Heart left ventricle (tissue), 16 donors: ENCODE measurements at places on chromosomes 4 and X. TPM values are rescaled to one million over a fixed set of nuclear protein-coding genes. Genes with fewer than 3 reads are reported as not detected.
A peak's percentile ranks its signal among the peaks of the same experiment; 100 is the strongest.

The SLIT2 gene
- polyA plus RNA-seq, result 1.2 TPM

DNA sequence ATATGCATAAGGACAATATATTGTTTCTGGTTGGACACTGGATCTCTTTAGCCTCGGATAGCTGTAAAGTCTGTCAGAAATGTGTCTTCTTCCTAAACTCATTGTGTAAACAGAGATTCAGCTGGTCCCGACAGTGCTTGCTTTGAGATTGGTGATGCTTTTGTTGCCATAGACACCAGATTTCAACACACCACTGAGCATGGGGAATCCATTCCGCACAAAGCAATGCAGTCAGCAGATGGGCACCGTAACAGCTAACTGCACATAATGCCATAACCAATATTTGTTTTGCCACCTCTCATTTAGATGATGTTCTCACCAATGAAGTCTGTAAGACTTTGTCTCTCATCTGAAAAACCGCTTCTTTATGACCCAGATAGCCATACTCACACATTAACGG lies 33.3 kb upstream of the FAM47C start:
- no peak for DNase-seq

DNA sequence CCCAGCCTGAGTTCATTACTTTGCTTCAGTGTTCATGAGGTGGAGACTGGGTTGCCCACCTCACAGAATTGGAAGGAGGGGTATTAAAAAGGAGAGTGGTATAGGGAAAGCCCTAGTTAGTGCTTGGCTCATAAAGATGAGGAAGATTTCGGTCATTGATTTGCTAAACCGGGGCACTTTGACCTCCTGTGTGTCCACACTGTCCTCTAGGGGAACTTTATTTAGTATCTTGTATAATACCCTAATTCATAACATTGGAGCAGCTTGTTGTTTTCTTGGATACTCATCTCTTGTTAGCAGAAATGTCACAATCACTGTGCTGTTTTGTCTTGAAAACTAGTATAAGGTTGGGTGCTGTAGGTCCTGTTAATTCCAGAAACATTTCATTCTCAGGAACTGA lies 49.8 kb downstream of the GYG2 start:
- no peak for DNase-seq

The MTNR1A gene
- not detected for polyA plus RNA-seq

The ITGB1BP2 gene
- 91.7 TPM for polyA plus RNA-seq

GRCh38 chrX:40402831-40403533 lies 177.8 kb upstream of the ATP6AP2 start:
- DNase-seq, result no peak

GRCh38 chr4:71261633-71262121 lies 77.1 kb upstream of the SLC4A4 start:
- no peak for DNase-seq

The SSX2 gene
- polyA plus RNA-seq, result not detected

DNA sequence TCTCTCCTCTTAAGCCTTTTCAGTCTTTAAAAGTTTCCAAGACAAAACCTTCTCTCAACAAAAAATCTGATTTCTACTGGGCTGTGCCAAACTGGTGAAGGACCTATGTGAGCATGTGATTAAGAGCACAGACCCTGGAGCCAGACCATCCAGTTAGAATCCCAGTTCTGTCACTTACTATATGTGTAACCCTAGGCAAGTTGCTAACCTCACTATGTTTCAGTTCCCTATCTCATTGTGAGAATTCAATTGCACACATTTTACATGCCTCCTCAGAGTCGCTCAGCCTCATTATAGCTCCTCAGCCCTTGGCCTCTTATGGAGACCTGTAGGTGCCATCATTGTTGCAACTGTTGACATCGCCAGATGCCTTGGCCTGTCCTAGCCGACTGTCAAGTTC lies 54.1 kb upstream of the VEGFD start:
- DNase-seq, result no peak

- DNase-seq, result no peak
Measured at GRCh38 chr4:19399001-19399400, 852.7 kb upstream of the SLIT2 start.

- no peak for DNase-seq
Measured at GRCh38 chr4:150943818-150944217, 71.3 kb downstream of the LRBA start.

The RTL3 gene
- not detected for polyA plus RNA-seq

The ZNF630 gene
- polyA plus RNA-seq, result 1.6 TPM

GRCh38 chrX:80316526-80316925 lies 103.7 kb upstream of the TENT5D start:
- no peak for DNase-seq

The GAB1 gene
- 25.2 TPM for polyA plus RNA-seq

The BANK1 gene
- 0.08 TPM for polyA plus RNA-seq

DNA sequence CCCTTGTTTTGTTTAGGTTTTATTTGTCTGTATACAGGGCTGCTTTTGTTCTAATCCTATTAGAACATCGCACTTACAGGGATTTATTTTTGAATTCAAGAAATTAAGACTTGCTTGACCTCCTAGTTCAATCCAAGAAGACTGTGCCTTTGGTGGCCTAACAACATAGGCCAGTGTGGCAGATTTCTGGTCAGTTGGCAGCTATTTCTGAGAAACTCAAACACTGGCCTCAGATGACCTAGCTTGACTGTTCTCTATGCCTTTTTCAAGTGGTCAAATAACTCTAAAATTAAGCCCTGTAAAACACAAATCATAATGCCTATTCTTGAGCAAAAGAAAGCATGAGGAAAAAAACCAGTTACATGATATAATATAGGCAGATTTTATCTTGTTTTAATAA lies 89.3 kb upstream of the GPR34 start:
- no peak for DNase-seq

DNA sequence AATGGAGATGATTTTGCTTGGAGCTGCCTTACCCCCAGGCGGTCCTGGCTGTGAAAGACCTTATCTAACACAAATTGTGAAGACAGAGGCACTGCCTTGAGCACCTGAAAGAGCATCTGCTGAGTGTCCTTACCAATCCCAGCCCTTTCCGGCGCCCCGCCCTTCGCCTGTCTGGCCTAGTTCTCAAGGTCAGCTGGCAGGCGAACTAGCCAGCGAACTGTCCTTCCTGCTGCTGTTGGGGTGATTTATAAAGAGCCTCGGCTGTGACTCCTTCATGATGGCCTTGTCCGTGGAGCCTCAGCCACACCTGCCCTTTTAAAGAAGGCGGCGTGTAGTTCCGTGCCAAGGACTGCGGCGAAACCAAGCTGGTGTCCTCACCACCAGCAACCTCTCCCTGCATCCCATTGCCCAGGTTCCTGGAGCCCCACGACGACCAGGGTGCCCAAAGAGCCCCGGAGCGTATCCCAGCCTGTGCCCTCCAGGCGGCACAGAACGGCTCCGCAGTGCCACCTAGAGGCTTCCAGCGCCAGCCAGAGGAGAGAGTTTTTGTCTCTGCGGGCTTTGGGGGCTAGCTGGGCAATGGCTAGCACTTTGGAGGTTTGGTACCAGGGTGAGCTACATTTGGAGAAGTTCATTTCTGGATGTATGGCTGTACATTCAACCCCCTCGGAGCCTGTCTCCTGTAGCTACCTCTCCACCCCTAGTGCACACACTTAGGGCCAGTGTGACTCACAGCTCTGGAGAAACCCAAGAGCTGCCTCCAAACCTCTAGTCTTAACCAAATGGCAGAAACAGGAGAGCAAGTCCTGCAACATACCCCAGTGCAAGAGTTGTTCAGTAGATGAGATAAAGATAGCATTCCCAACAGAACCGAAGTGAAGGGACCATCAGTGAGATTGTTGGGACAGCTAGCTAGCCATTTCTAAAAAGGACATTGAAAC lies 36.8 kb upstream of the VMA21 start:
- DNase-seq, result peak; percentile 44
